ENCODE measurements at places on chromosomes 5 and 9. TPM values are rescaled to one million over a fixed set of nuclear protein-coding genes. Genes with fewer than 3 reads are reported as not detected.

PHPT1 gene
- 67.7 TPM for total RNA-seq

PCDHB10 gene
- not detected for total RNA-seq

SLC36A2 gene
- total RNA-seq = not detected

TAS2R1 gene
- total RNA-seq = not detected

CDX1 gene
- not detected for total RNA-seq

PRR7 gene
- total RNA-seq = 21.6 TPM

ZFP37 gene
- total RNA-seq = 1.7 TPM

BARHL1 gene
- total RNA-seq = not detected

GNA14 gene
- not detected for total RNA-seq

KIF20A gene
- total RNA-seq = 1.5 TPM

FYB1 gene
- total RNA-seq = 295 TPM

PCDHB4 gene
- not detected for total RNA-seq

TEX48 gene
- not detected for total RNA-seq

BAG1 gene
- total RNA-seq = 93.4 TPM

CDK9 gene
- total RNA-seq = 188 TPM

PTPRD gene
- total RNA-seq = 0.05 TPM

GFI1B gene
- 0.41 TPM for total RNA-seq

TSSK1B gene
- total RNA-seq = not detected

DOK3 gene
- total RNA-seq = 9.1 TPM

CACFD1 gene
- total RNA-seq = 5.4 TPM

SMU1 gene
- total RNA-seq = 22.1 TPM

SVEP1 gene
- total RNA-seq = not detected

PCDHGA12 gene
- 0.35 TPM for total RNA-seq

SLC46A2 gene
- total RNA-seq = 0.64 TPM

SCGB3A1 gene
- total RNA-seq = not detected

SLC34A3 gene
- total RNA-seq = not detected

ADAMTS19 gene
- not detected for total RNA-seq

KIF3A gene
- total RNA-seq = 18.6 TPM

MUSK gene
- total RNA-seq = not detected

CD72 gene
- 32.3 TPM for total RNA-seq

SHB gene
- total RNA-seq = 2.7 TPM

OR1J2 gene
- total RNA-seq = not detected
